ENCODE measurements at places on chromosomes 1 and 21. TPM values are rescaled to one million over a fixed set of nuclear protein-coding genes. Genes with fewer than 3 reads are reported as not detected.

NCAM2 gene
- polyA plus RNA-seq, result 4.1 TPM

DCLRE1B gene
- 3.4 TPM for polyA plus RNA-seq

SEMA6C gene
- 0.76 TPM for polyA plus RNA-seq

GRCh38 chr1:90713741-90714509, 3.2 kb downstream of the BARHL2 start:
- DNase-seq, result no peak

GRCh38 chr1:74161497-74161896, 36.5 kb downstream of the LRRIQ3 start:
- peak; percentile 43 for DNase-seq

- peak; percentile 85 for DNase-seq
Observed at GRCh38 chr1:248838357-248839167, 538 bp downstream of the ZNF672 start.

DNA sequence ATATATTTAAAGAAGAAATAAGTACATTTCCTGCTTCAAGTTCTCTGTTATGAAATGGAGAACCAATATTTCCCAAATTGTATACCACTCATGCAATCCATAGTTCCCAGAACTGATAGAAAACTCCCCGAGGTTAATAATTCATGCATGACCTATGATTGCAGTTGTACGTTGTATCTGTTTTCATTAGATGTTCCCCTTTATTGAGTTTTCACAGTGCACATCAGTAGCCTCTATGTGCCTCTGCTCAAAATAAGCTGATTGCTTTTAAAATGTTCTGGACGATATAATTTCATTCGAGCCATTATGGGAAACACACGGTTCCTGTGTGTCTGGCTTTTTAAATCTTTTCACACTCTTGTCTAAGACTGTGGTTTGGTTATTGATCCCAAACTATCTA, 253.1 kb upstream of the KIAA0040 start:
- no peak for DNase-seq

GRCh38 chr1:221900678-221901077, 158.8 kb upstream of the DUSP10 start:
- no peak for DNase-seq

GRCh38 chr1:47334765-47335435, 1.3 kb downstream of the CMPK1 start:
- DNase-seq, result no peak

DNA sequence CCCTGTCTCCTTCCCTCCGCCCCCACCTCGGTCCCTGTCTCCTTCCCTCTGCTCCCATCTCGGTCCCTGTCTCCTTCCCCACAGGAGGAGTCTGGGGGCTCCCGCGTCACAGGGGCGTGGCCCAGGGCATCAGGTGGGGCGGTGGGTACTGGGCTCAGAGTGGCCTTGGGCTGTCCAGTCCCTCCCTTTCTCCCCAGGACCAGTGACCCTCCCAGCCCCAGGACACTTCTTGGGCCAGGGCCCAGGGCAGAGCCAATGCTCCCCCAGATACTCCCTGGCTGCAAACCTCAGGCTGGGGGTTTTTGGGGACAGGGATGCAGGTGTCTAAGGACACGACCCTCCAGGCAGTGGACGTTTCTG, 6.8 kb upstream of the RNF223 start:
- DNase-seq, result no peak

DNA sequence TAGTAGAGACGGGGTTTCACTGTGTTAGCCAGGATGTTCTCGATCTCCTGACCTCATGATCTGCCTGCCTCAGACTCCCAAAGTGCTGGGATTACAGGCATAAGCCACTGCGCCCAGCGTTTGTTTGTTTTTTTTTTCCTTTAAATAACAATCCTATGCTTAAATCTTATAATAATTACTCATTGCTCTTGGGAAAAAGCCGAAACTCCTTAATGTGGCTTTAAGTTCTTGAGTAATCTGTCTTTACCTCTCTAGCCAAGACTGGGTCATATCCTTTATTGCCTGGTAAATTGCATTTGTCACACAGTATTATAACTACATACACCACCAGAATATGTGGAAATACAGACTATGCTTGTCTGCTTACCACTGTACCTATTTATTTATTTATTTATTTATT, 97.1 kb downstream of the MACF1 start:
- peak; percentile 11 for DNase-seq

DNA sequence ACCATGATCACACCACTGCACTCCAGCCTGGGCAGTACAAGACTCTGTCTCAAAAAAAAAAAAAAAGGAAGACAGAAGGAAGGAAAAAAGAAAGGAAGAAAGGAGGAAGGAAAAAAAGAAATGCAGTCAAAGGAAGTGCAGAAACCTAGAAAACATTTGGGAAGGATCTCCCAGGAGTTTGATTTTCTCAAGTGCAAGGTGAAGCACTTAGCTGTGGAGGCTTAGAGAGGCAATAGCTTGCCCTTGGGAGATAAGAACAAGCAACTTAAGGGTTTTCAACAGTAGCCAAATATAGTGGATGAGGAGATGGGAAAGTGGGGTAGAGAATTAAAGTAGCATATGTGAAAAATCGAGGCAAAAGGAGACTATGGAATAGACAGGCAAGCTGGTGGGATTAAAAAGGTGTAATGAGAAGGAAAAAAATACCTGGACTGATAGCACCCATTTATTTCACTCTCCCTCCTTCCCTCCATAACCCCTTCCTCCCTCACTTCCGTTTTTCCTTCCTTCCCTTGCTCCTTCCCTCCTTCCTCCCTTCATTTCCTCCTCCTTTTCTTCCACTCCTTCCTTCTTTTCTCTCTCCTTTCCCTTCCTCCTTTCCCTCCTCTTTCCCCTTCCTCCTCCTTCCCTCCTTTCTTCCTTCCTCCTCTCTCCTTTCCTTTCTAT, 6.8 kb upstream of the FAM89A start:
- no peak for DNase-seq

DNA sequence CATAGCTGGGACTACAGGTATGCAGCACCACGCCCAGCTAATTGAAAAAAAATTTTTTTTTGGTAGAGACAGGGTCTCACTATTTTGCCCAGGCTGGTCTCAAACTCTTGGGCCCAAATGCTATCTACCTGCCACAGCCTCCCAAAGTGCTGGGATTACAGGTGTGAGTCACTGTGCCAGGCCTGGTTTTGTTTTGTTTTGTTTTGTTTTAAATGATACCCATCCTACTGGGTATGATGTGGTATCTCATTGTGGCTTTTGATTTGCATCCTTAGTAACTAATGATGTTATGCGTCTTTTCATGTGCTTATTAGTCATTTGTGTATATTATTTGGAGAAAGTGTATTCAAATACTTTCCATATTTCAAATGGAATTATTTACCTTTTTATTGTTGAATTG, 142.3 kb downstream of the VPS13D start:
- no peak for DNase-seq

DNA sequence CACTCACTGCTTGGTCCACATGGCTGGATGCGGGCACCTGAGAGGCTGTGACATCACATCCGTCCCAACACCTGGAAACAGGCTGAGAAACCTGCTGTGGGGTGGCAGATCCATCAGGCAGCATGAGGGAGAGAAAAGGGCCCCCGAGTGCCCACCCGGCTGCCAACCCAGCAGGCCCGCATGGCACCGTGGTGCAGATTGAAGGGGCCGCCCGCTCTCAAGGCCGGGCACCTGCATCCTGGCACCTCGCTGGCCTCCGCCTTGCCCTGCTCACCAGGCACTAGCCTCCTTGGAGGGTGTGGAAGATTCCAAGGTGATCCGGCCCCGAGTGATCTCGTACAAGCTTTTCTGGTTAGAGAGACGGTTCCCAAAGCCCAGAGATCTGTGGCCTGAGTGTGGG, 110.5 kb downstream of the PRDM16 start:
- DNase-seq, result no peak

All from fibroblast of lung (primary cell).